A549 treated with dexamethasone at 1 μM for 4 hours (cell line): ENCODE measurements at places on chromosomes 3 and 15. TPM values are rescaled to one million over a fixed set of nuclear protein-coding genes. Genes with fewer than 3 reads are reported as not detected.

The GOLGA8G gene
- not detected in 5 replicates for total RNA-seq

The PRR23B gene
- not detected in 5 replicates for total RNA-seq

The MELTF gene
- 40.5 to 63.5 TPM (median 53.3 TPM) in 5 replicates for total RNA-seq

The TGM4 gene
- 0.25 to 0.39 TPM (median 0.27 TPM) in 5 replicates for total RNA-seq

The GOLGA6B gene
- 0.05 TPM in 1 of 5 replicates, not detected in the others for total RNA-seq

The CTSH gene
- 43.9 to 47.1 TPM (median 45.9 TPM) in 5 replicates for total RNA-seq

The PGBD4 gene
- total RNA-seq = 1.3 to 1.7 TPM (median 1.6 TPM) in 5 replicates

The NEK10 gene
- total RNA-seq = 0.44 to 0.95 TPM (median 0.73 TPM) in 5 replicates

The FGF7 gene
- 0.07 TPM in 1 of 5 replicates, not detected in the others for total RNA-seq

The DZIP1L gene
- 8.0 to 12.5 TPM (median 11.0 TPM) in 5 replicates for total RNA-seq

The CCDC39 gene
- not detected in 5 replicates for total RNA-seq

The EEF1AKMT4 gene
- total RNA-seq = 8.6 to 11.5 TPM (median 10.0 TPM) in 5 replicates

The GFM1 gene
- total RNA-seq = 37.2 to 51.9 TPM (median 45.0 TPM) in 5 replicates

The NR1I2 gene
- not detected in 5 replicates for total RNA-seq

The FRMD4B gene
- total RNA-seq = 0.28 to 0.73 TPM (median 0.61 TPM) in 5 replicates

The TTLL13 gene
- total RNA-seq = 0.09 to 0.25 TPM (median 0.12 TPM) in 5 replicates

The LRRC49 gene
- total RNA-seq = 4.1 to 5.2 TPM (median 4.7 TPM) in 5 replicates

The ACSBG1 gene
- total RNA-seq = 0.06 to 0.81 TPM (median 0.30 TPM) in 5 replicates

The GOLGA8T gene
- 1.1 to 1.9 TPM (median 1.6 TPM) in 5 replicates for total RNA-seq

The PLCL2 gene
- total RNA-seq = 4.1 to 5.0 TPM (median 4.5 TPM) in 5 replicates

The CLDN1 gene
- total RNA-seq = 17.9 to 24.5 TPM (median 19.9 TPM) in 5 replicates

The GOLGA8S gene
- total RNA-seq = 0.09 to 0.18 TPM (median 0.11 TPM) in 5 replicates

The CHRM5 gene
- total RNA-seq = 0.04 TPM in 1 of 5 replicates, not detected in the others

The ABHD14A gene
- total RNA-seq = 11.5 to 14.3 TPM (median 12.9 TPM) in 5 replicates

The ZBTB20 gene
- total RNA-seq = 1.0 to 3.8 TPM (median 1.9 TPM) in 5 replicates

The ENTPD3 gene
- total RNA-seq = 0.03 to 0.05 TPM (median 0.04 TPM) in 3 of 5 replicates, not detected in the others

The CYP8B1 gene
- not detected in 5 replicates for total RNA-seq

The GOLGA8K gene
- 0.34 to 1.2 TPM (median 0.62 TPM) in 5 replicates for total RNA-seq

The LSMEM2 gene
- not detected in 5 replicates for total RNA-seq

The AHSG gene
- total RNA-seq = 0.06 to 0.09 TPM (median 0.06 TPM) in 3 of 5 replicates, not detected in the others

The DPPA2 gene
- total RNA-seq = 0.06 TPM in 1 of 5 replicates, not detected in the others

The PLA1A gene
- total RNA-seq = 0.22 to 0.44 TPM (median 0.31 TPM) in 5 replicates
